ENCODE measurements at places on chromosomes 2 and 18.

GRCh38 chr2:64447317-64448040 lies 6.5 kb upstream of the LGALSL start:
- DNase-seq = no peak

- DNase-seq = no peak
Observed at GRCh38 chr18:9835113-9835755, 50.5 kb upstream of the TXNDC2 start.

- no peak for DNase-seq
Observed at GRCh38 chr2:232584238-232584637, 33.7 kb downstream of the EIF4E2 start.

- DNase-seq = no peak
Observed at GRCh38 chr2:20168727-20169696, 55.9 kb downstream of the SDC1 start.

DNA sequence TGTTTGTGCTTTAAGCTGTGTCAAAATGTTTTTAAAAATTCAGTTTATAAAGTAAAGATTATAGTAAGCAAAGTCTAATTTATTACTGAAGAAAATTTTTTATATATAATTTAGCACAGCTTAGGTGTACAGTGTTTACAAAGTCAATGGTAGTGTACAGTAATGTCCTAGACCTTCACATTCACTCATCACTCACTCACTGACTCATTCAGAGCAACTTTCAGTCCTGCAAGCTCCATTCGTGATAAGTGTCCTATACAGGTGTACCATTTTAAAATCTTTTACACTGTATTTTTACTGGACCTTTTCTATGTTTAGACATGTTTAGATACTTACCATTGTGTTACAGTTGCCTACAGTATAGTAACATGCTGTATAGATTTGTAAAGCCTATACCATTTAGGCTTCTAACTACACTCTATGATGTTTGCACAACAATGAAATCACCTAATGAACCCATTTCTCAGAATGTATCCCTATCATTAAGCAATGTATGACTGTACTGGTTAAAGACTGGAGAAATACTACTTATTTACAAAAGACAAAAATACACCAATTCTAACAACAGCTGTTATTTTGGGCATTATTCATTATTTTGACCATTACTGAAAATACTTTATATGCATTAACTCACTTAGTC lies 95.1 kb downstream of the STRN start:
- no peak for DNase-seq

- DNase-seq = no peak
Observed at GRCh38 chr2:24690524-24690923, 102.7 kb downstream of the PTRHD1 start.

DNA sequence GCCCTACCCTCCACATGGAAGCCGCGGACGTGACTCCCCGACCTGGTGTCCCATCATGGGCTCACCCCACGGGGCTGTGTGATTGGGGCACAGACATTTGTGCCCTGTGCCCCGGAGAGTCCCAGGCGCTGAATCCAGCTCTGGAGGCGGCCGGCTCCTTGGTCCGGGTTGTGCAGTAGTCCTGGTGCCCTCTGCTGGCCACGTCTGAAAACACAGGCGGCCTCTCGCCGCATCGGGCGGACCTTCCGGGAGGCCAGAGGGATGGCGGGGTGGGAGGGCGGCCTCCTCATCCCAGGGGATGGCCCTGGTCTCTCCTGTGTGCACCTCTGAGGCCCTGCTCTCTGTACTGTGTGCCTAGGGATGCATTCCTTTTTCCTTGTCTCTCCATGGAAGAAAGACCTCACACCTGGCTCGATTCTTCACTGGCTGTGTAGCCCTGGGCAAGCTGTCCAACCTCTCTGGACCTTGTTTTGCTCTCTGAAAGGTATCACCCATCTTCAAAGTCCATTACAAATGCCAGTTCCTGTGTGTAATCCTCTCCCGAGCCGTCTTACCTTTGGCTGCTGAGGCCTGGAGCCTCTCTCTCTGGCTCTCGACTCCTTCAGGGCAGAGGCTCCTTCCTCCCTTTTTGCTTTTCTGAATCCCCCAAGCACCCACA lies 27.6 kb downstream of the CELF4 start:
- DNase-seq = no peak

GRCh38 chr2:192245329-192245728 lies 50.6 kb upstream of the TMEFF2 start:
- DNase-seq = no peak

DNA sequence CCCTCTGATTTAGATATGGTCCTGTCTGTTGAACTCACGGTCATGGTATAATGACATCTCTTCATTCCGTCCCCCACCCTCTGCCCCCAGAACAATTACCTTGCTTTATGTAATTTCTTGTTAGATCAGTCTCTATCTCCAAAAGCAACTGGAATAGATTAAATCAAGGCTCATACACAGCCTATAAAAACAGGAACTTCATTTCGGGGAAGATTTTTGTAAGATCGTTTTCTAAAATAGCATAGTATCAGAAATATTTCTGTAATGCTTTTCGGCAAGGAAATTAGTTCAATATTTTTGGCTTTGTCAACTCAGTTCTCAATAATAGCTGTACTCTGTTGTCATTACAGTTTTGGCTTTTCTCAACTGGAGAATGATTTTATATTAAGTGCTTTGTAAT lies 157.2 kb downstream of the FMNL2 start:
- DNase-seq = no peak

- no peak for DNase-seq
Observed at GRCh38 chr2:143070704-143071103, 58.5 kb upstream of the ARHGAP15 start.

DNA sequence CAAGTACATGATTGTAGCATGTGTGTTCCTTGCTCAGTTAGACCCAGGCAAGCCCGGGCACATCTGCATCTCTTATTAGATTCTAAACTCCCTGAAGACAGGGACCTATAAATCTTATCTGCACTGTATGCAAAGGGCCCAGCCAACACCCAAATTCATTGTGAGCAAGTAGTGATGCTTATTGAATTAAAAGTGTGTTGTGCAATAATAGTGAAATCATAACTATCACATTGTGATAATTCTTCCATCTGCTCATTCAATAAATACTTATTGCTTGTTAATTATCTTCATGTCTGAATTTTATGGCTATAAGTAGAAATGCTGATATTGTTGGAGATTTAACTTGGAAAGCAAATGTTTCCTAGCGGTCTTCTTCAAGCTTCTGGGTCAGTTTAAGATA lies 387.5 kb downstream of the SLC4A3 start:
- DNase-seq = no peak

DNA sequence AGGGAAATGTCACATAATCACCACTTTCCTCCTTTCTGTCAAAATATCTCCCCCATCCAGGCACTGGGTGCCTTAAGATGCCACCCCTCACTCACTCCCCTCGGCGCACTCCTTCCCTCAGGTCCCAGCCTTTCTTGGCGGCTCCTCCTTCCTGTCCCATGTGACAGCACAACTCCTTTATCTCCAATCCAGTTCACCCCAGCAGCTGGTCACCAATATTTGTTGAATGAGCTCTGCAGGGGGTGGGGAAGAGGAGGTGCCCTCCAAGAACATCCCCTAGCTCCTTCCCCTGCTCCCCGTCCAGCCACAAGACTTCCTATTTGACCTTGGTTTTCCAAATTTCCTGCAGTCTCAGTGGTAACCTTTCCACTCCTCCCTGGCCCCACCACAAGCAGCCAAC lies 31.6 kb upstream of the ID2 start:
- no peak for DNase-seq

DNA sequence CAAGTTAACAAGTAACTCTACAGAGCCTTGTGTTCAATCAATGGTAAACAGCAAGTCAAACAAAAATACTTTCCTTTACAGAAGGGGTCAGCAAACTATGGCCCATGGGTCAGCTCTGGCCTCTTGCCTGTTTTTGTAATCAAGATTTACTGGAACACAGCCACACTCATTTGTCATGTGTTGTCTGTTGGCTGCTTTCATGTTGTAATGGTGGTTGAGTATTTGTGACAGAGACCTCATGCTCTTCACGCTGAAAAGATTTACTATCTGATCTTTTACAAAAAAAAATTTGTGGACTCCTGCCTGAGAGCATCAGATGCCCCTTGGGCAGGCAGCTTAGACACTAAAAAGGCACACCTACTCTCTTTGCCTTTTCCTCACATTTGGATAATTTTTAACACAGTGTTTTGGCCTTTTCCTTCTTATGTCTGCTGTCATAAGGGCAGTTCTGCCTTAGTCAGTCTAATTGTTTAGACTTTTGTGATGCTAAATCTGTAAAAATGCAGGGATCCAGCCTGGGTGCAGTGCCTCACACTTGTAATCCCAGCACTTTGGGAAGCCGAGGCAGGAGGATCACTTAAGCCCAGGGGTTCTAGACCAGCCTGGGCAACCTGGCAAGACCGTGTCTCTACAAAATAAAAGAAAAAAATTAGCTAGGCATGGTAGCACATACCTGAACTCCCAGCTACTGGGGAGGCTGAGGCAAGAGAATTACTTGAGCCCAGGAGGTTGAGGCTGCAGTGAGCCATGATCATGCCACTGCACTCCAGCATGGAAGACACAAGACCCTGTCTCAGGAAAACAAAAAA lies 18.3 kb downstream of the IL1B start:
- no peak for DNase-seq

DNA sequence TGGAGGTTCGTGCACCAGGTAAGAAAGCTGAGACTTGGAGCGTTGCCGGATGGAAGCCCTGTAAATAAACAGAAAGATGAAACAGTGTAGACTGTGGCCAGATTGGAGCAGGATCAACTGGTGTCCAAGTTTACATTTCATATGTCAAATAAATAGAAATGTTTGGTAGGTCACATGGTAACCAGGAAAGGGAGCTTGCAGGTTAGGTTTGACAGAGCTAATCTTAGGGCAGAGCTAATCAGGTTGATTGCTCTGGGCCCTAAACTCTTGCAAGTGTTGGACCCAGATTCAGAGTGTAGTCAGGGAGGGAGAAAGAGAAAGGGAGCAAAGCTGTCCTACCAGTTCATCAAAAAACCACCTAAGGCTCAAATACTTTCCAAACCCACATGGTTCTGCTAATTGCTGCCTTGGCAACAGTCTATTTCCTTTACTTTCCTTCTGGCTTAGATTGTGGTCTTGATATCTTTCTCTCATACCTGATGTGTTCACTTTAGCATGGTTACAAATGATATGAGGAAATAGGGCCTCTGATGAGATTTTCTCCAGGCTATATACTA lies 63.2 kb downstream of the G6PC2 start:
- no peak for DNase-seq

GRCh38 chr2:173452416-173452815 lies 97.7 kb downstream of the CDCA7 start:
- DNase-seq = no peak
